Caki2 (cell line): ENCODE measurements at places on chromosomes 6 and 20.
A peak's percentile ranks its signal among the peaks of the same experiment; 100 is the strongest.

DNA sequence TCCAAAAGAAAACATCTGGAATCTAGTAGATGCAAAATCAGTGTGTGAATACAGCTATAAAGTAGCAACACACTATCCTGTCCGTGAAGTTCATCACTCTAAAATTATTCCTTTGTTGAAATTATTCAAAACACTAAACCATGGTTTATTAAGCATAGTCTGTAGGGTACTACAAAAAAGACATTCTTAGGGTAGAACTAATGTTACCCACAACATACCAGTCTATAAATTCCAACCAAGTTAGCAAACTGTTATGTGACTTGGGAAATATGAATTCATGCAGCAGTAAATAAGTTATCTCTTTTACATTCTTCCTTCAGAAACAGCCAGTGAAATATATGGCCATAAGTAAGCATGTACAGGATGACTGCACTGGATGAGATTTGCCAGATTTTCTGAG is 580.3 kb upstream of the ADGRB3 start:
- no peak for DNase-seq

GRCh38 chr20:48771542-48771941 is 56.3 kb downstream of the PREX1 start:
- DNase-seq = no peak

DNA sequence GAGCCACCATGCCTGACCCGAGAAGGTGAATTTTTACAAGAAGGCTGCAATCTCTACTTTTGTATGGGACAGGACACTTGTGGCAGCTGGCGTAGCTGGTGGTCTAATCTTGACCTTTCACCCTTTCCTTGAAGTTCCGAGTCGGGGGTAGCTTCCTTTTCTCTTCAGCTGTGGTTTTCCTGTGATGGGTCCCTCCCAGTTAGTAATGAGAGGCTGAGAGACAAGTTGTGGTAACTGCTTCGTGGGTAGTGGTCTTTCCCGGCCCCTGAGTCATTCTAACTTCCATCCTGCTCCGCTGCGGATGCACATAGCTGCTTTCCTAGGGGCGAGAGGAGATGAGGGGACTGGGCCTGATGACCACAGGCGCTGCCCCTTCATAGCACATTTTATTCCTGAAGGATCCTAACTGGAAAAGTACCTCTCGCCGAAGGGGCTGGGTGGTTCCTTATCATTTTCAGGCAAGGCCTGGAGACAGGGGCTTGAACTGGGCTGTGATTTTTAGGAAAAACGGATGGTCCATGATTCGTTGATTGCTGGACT is 3.1 kb downstream of the SYNJ2 start:
- no peak for DNase-seq

DNA sequence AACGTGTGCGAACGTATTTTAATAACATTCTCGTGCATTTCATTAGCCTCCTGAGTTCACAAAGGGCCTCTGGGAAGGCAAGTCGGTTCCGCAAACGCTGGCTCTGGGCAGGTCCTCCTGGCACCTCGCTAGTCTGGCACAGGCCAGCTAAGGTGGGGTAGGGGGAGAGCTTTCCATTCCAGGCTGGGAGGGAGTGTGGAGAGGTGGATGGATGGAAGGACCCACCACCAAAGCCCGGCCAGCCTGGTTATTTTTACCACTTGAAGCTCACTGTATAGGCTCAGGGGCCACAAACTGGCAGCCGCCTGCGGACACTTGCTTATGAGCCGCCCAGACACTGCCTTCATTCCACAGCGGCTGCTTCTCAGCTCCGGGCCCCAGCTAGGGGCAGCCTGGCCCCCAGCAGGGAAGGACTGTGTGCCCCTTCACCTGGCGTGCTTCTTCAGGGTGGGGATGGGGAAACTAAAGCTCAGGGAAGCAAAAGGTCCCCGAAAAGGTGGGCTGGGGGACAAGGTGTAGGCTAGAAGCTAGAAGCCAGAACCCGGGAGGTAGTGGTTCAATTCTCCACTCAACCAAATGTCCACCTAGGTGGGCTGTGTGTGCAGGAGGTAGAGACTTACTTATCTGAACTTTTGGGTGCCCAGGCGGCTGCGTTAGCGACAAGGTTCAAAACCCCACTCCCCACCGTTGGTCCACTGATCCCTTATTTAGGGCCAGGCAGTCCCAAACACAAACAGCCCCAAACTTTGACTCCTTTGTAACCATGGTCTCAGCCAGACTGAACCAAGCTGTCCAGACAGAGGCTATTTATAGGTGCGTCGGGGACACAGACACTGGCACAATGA is 1.7 kb downstream of the PMEPA1 start:
- no peak for DNase-seq

DNA sequence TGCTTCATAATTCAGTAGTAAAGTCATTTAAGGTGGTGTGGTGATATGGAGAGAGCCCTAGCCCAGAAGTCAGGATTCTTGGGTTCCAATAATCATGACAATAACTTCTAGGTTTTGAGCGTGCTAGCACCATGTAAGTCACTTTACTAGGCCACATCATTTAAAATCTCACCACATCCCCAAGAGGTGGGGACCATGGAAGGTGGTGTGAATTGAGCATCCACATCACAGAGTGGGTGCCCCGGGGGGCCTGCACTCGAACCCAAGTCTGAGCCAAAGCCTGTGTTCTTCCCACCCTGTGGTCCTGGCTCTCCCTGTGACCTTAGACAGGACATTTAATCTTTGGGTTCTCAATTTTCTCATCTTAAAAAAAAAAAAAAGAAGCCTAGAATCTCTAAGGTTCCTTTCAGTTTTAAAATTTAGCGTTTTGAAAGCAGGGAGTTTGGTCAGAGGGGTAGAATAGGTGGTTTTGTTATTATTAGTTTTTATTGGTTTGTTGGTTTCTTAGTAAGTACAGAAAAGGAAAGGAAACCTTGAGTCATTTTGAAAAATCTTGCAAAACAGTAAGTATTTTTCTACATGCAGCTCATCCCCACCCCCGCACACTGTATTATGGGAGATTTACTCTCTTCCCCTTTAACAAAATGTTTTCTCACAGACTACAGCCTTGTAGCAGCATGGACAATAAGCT is 26.4 kb downstream of the ARMC2 start:
- no peak for DNase-seq

DNA sequence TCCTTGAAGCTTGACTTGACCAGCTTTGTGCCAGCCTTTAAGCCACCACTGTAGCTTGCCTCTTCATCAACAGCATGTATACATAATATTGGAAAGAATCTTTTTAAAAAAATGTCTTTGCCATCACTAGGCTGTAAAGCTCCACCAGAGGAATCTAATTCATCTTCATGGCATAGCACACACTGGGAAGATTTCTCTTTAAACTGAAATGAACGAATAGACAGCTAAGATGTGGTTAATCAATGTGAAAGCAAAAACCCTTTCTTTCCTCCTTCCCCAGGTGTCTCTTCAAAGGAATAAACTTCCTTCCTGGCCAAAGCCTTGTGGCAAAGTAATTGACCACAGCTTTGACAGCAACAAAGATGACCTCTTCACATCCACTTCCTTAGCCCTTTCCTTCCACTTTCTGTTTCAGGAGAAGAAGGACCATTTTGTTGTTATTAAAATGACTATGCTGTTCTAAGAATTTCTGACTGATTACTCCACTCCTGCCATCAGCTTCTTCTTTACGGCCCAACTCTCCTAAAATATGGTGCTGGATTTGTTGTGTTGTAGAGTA is 428.7 kb upstream of the SOX4 start:
- no peak for DNase-seq

GRCh38 chr6:41974281-41974825 is 32.7 kb upstream of the CCND3 start:
- no peak for DNase-seq

GRCh38 chr20:3781153-3781910 is at the start of gene SPEF1:
Gene SPEF1 (minus strand): TSS chr20:3781448. CDS start chr20:3781287, 161 bp downstream.
- peak; percentile 93 for DNase-seq

DNA sequence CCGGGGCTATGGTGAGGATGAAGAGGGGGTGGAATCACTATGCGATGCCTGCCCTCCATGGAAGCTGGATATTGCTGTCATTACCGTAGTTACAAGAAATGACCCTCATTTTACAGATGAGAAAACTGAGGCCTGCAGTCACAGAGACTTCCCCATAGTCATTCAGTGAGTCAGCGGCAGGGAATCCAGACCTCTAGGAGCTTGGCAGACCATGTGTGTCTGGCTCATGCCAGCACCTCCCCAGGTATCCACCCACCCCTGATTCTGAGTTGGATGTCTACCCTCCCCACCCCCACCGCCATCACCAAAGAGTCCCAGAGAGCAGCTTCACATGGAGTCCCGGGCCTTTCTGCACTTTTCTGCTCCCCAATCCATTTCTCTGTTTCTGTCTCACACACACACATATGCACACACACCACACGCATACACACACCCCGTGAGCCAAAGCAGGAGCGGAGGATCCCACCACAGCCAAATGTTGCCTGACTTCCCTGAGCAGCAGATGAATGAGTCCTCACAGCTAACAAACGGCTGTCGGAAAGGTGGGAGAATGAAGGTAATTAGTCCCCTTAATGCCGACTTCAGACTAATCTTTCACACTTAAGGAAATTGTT is 24.8 kb downstream of the CDH22 start:
- DNase-seq = peak; percentile 37

- peak; percentile 79 for DNase-seq
These were observed 32.6 kb upstream of the APCDD1L start for GRCh38 chr20:58547623-58548475.

DNA sequence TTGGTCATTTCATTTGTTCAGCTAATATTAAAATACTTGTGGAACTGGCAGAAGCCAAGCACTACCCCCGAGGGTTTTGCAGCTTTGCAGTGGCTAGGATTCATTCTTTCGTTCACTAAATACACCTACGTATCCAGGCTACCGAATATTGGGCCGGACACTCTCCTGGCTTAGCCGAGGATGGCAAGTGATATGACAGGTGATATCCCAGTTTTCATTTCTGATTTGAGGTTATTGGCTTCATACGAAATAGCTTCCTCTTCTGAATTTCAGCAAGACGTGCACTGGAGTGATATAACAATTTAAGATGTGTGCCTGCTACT is 536 bp upstream of the MTFR2 start:
- DNase-seq = no peak

- no peak for DNase-seq
These were observed 6.1 kb downstream of the SIRPG start for GRCh38 chr20:1651268-1652058.

DNA sequence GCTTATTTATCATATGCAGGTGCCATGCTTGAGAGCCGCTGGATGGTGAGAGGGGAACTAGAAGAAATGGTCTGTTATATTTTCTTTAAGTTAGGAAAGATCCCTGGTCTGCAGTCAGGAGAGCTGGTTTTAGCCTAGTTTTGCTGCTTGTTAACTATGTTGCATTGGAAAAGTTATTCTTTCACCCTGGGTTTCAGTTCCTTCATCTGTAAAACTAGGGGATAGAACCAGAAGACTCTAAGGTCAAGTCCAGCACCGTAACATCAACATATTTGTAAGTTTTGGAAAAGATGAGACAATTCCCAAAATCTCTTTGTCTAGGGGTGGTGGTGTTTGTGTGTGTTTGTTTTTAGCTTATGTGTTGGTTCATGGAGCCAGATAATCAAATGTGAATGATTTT is 304.0 kb downstream of the QKI start:
- no peak for DNase-seq

GRCh38 chr20:57332105-57333089 is 2.8 kb downstream of the SPO11 start:
- no peak for DNase-seq

DNA sequence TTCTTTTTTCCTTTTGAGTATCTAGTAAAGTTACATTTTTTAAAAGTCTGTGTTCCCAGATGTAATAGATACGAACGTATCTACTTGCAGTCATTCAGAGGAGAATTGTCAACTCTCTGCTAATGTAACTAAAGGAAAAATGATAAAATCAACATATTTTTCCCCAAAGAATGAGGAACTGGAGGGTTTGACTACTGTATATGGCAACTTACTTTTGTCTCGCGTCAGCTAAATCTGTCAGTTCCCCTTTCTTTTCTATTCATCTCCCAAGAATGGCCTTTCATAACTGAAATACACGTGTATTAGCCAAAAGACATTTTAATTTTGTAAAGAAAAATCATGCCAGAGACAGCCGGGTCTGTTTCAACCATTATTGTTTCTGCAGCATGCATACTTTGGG is 5.4 kb downstream of the EYA2 start:
- DNase-seq = no peak

- DNase-seq = no peak
These were observed 407.9 kb upstream of the BTBD3 start for GRCh38 chr20:11509776-11510175.

- DNase-seq = no peak
These were observed 36.8 kb downstream of the C6orf15 start for GRCh38 chr6:31075528-31075927.

DNA sequence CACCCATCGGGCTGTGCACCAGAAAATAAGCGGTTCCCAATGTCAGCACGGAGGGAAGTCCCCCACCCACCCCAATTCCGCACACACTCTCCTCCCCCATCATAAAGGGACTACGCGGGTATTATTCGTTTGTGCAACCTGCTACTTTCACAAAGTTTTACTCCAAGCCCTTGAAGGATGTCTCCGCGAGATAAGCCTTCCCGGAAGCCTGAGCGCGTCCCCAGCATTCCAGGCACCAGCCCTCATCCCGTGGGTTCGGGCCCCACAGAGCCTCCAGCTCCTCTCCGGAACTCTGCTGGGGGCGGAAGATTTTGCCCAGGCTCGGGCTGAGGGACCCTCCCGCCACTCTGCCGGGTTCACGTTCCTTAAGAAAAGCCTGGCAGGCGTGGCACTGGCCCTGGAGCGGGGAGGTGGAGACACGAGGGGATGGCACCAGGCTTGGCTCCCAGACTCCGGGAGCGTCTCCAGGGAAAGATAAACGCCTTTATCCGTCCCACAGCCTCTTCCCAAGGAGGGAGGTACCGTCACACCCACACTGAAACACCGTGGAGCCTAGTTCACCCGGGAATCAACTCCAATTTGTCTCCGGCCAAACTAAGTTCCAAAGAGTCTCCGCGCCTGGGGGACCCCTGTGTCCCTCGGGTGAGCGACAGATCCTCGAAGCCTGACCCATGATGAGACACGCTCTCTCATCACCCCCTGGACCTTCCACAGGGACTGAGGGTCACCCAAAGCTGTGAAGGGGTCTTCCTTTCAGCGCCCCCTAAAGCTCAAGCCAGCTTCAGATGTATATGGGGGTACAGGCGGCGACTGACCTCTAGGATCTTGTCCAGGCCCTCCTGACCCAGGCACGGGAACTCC is 934 bp downstream of the KCNK5 start:
- DNase-seq = no peak

DNA sequence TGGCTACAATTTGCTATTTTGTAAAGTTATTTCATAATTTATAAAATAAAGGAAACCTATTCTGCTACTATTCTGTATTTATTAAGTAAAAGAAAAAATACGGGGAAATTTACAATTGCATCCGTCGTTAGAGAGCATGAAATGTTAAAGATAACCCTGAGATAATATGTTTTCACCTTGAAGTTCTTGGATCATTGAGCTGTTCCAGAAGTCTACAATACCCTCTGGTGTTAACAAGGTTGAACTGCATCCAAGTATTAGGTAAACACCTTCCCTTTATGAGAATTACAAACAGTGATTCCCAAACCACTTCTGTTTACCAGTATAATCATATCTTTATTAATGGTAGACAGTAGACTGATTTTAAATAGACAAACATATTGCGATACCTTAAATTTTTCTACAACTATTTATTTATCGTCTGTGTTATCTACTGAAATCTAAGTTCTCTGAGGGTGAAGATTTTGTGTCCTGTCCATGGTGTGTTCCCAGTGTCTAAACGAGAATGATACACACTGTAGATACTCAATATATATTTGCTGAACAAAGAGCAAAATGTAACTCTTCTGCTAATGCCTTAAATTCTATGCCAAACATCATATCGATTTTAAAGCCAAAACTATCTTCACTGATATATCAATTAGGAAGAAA is 28.2 kb downstream of the TBC1D32 start:
- peak; percentile 4 for DNase-seq

GRCh38 chr20:55009066-55009465 is 533.7 kb downstream of the DOK5 start:
- no peak for DNase-seq
